Psoas muscle (tissue), 8 donors: ENCODE measurements at places on chromosomes 1 and 21.
A peak's percentile ranks its signal among the peaks of the same experiment; 100 is the strongest.

GRCh38 chr1:203486618-203487370, 7.2 kb upstream of the OPTC start:
- H3K4me3 ChIP-seq = peak overlapping the region; percentile 64
- peaks cover 11% of the 10 kb centered on the region for H3K4me1 ChIP-seq
- H3K27ac ChIP-seq = peak overlapping the region; percentile 56
- H3K36me3 ChIP-seq = no peaks in the 10 kb centered on the region

DNA sequence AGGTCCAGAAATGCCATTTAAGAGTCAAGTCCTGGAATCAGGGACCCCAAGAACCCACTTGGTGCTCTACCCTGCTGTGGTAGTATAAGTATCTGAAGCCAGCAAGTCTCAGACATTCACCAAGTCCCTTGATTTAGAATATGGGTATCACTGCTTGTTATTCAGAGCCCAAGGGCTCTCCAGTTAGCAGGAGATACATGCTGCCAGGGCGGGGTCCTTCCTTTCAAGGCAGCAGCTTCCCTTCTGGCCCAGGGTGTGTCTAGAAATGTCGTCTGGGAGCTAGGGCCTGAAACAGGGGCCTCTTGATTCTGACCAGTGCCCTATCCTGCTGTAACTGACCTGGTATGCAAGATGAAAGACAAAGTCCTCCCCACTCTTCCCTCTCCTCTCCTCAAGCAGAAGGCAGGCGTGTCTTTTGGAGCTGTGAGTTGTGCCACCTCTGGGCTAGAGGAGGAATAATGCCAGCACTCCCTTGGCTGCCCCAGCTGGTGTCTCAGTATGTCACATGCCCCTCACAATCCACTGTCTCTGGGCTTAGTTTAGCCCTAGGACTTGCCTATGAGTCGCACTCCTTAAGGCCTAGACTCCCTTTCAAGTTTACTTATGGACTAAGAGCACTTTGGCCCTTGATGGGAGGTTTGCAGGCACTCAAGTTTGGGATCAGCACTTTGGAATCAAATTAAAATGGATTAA, 200.2 kb downstream of the MRPL39 start:
- no peaks in the 10 kb centered on the region for H3K27me3 ChIP-seq
- H3K4me3 ChIP-seq = no peak overlapping the region
- H3K27ac ChIP-seq = no peak overlapping the region
- no peak for DNase-seq
- H3K36me3 ChIP-seq = no peaks in the 10 kb centered on the region
- H3K4me1 ChIP-seq = no peaks in the 10 kb centered on the region

- no peak for DNase-seq
- H3K27ac ChIP-seq = no peak overlapping the region
- no peaks in the 10 kb centered on the region for H3K27me3 ChIP-seq
- no peak overlapping the region for H3K4me3 ChIP-seq
- H3K36me3 ChIP-seq = no peaks in the 10 kb centered on the region
These were observed 6.8 kb downstream of the SMIM1 start for GRCh38 chr1:3779265-3779911.

- DNase-seq = no peak
- no peaks in the 10 kb centered on the region for H3K4me1 ChIP-seq
- no peak overlapping the region for H3K4me3 ChIP-seq
- no peaks in the 10 kb centered on the region for H3K27me3 ChIP-seq
- no peak overlapping the region for H3K27ac ChIP-seq
These were observed 463.3 kb downstream of the DPYD start for GRCh38 chr1:97457446-97458089.
